Activated naive CD4-positive, alpha-beta T cell (primary cell): ENCODE measurements at places on chromosomes 6 and 20.

- DNase-seq: no peak
Measured at GRCh38 chr20:40160097-40160550, 528.9 kb downstream of the MAFB start.

GRCh38 chr6:143098054-143098671 is 37.5 kb downstream of the AIG1 start:
- DNase-seq: no peak

GRCh38 chr6:112268019-112268418 is 13.7 kb upstream of the LAMA4 start:
- no peak for DNase-seq

DNA sequence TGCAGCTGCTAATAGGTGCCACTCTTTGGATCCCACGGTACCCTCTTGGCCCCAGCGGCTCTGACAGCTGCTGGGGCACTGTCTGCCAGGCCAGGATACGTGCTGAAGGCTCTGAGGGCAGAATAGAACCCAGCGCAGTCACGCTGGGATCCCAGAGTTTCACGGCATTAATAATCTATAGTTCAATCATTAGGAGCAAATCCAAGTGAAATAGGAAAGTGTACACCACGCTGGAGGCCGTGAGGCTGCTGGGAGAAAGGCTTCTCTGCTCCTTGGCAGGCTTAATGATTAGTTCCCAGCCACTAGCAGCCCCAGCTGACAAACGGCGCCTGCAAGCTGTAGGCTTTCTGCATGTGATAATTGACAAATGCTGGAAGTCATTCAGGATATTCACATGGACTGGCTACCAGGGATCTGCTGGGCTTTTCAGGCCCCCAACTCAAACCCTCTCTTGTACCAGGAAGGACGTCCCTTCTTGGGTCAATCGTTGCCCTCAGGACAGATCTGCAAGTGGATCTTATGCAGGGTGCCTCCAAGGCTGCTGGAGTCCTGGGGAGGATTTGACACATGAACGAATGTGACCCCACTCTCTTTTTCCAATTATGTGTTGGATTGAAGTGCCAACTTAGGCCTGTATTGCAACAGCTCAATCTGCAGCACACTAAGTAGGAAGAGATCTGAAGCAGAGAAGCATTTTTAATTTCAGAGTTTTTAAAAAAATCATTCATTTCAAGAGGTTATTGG is 50.1 kb upstream of the INSM1 start:
- DNase-seq: no peak
